Activated naive CD8-positive, alpha-beta T cell treated with anti-CD3 and anti-CD28 coated beads, Interleukin-2, amount 50 U/mL, for 16 hours (primary cell): ENCODE measurements at places on chromosomes 7 and 10.

DNA sequence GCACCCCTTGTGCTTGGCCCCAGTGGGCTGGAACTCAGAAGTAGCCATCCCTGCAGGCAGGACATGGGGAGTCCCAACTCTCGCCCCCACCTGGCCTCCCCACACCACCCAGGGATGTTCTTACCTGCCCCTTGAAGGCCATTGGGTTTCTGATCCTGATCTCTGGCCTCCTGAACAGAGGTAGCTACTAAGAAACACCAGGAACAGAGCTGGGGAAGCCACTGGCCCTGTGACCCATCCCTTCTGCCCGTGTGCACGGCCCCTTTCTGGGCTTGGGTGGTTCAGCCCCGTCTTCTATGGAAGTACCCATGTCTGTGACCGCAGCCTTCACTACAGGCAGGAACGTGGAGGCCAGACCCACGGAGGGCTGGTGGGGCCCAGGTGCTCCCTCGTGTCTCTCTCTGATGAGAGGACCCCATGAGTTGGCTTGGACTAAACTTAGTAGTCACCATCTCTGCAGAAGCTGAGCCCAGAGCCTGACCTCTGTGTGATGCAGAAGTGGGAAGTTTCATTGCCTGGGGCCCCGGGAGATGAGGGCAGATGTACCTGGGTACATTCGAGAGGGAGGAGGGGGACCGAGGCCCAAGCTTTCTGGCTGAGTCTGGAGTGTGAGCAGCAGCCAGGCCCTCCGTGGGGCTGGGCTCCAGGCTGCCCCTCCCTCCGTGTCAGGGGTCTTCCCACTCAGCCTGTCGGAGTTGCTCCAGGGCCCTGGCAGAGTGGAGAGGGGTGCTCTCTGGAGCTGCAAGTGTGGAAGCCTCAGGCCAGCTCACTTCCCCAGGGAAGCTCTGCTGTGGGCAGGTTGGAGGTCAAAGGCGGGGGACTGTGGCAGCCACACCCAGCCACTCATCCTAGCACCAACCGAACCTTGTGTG, 81.0 kb downstream of the MKI67 start:
- no peak for DNase-seq

DNA sequence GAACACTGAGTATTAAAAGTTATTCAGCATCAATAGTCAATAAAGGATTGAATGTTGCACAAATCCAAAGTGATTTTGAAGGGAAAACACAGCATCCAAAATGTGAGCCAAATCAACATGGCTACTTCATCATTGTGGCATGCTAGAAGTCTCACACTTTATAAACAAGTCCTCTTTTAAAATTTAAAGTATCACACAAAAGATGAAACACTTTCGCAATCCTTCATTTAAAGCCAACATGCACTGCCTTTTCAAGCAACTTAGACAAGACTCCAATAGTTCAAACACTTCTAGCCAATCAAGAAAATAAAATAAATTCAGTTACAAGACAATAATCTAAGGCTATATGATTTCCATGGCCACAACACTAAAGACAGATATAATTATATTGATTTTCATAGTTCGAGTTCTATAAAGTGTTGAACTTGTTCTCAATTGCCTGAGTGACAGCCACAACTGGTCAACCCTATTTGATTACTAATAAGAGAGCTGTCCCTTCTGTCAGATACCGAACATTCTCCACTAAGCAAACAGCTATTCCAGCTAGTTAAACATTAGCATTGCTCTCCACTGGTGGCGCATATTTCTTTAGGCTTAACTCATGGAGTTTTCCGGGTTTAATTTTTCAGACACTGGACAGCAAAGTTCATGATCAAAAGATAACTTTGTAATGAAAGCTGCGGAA, 8.3 kb downstream of the EBF3 start:
- no peak for DNase-seq

DNA sequence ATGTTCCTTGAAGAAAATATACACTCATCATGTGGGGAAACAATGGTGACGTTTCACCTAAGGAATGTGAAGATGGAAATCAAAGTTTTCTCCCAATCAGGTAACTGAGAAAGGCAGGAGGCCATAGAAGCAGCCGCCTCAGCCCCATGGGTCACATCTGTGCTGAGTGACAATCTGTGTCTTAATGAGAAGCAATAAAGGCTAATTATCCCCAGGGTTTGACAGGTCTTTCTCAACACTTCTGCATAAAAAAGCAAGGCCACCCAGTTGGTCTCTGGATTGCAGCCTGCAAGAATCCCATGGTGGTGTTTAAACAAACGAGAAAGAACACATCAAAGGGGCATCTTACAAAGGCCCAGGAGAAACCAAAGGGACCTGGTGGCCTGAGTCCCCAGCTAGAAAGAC, 91.1 kb upstream of the TNS3 start:
- DNase-seq = no peak

GRCh38 chr10:75030371-75030770, 81.1 kb upstream of the SAMD8 start:
- no peak for DNase-seq

GRCh38 chr10:36808625-36809362, 316.6 kb upstream of the ANKRD30A start:
- no peak for DNase-seq
